Heart left ventricle (tissue), 16 donors: ENCODE measurements at places on chromosomes 1 and 21. TPM values are rescaled to one million over a fixed set of nuclear protein-coding genes. Genes with fewer than 3 reads are reported as not detected.
A peak's percentile ranks its signal among the peaks of the same experiment; 100 is the strongest.

Gene PLEKHA6
- 18.9 TPM for total RNA-seq

Gene SLC2A5
- 2.9 TPM for total RNA-seq

Gene SYT11
- 14.0 TPM for total RNA-seq

Gene ATP1A2
- 304 TPM for total RNA-seq

Gene UCHL5
- total RNA-seq, result 37.6 TPM

Gene CAPN8
- total RNA-seq, result not detected

Gene TMEM51
- 3.0 TPM for total RNA-seq

DNA sequence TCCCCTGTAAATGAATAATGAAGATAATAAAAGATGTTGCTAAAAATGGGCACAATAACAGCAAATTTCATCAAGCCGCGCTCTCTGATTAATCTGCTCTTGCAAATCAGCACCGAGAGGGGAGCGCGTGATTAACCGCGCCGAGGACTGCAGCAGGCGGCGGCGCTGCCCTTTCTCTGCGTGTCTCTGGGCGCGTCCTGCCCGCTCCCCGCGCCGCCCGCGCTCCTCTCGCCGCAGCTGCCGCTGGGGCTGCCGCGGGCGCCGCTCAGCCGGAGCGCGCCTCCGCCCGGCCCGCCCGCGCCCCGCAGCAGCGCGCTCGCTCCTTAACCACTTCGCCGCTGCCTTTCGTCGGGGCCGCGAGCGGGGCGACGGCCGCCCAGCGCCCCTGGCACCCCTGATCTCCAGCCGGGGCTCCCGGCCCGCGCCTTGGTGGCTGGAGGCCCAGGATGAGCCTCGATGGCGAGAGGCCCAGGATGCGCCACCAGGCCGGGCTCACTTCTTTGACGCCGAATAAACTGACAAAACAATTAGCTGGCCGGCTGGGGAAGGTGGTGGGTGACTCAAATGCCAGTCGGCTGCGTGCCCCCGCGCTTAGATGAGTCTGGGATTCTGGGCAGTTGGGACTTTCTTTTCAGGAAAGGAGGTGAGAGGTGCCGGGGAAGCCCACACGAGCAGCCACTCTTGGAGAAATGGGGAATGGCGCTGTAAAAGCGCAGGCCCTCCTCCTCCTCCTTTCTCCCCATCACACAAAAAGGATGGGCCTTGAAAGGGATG, 221.4 kb upstream of the PKN2 start:
- peak overlapping the region; percentile 79 for H3K27ac ChIP-seq
- DNase-seq, result peak; percentile 41
- peak overlapping the region; percentile 56 for H3K4me3 ChIP-seq
- no peaks in the 10 kb centered on the region for H3K36me3 ChIP-seq

GRCh38 chr21:18370301-18370700, 33.3 kb downstream of the TMPRSS15 start:
- H3K36me3 ChIP-seq, result no peaks in the 10 kb centered on the region
- no peaks in the 10 kb centered on the region for H3K27me3 ChIP-seq
- no peak overlapping the region for H3K27ac ChIP-seq
- no peaks in the 10 kb centered on the region for H3K4me1 ChIP-seq
- DNase-seq, result no peak

- no peaks in the 10 kb centered on the region for H3K36me3 ChIP-seq
- DNase-seq, result peak; percentile 51
- H3K4me3 ChIP-seq, result no peak overlapping the region
Observed at GRCh38 chr1:41454406-41454805, 30.1 kb downstream of the EDN2 start.

- no peaks in the 10 kb centered on the region for H3K4me1 ChIP-seq
- no peaks in the 10 kb centered on the region for H3K27me3 ChIP-seq
- H3K27ac ChIP-seq, result no peak overlapping the region
- DNase-seq, result no peak
Observed at GRCh38 chr1:167344615-167345385, 124.1 kb downstream of the POU2F1 start.

- no peaks in the 10 kb centered on the region for H3K4me1 ChIP-seq
- no peak overlapping the region for H3K27ac ChIP-seq
Observed at GRCh38 chr1:36095760-36096405, 7.2 kb downstream of the ADPRS start.

GRCh38 chr1:212166644-212167043, 118.6 kb upstream of the PPP2R5A start:
- H3K4me3 ChIP-seq, result no peak overlapping the region
- DNase-seq, result no peak
- H3K27ac ChIP-seq, result peak overlapping the region; percentile 24
- H3K27me3 ChIP-seq, result no peaks in the 10 kb centered on the region
- peaks cover 43% of the 10 kb centered on the region for H3K4me1 ChIP-seq

GRCh38 chr21:44390886-44391285, 37.5 kb downstream of the TRPM2 start:
- H3K36me3 ChIP-seq, result no peaks in the 10 kb centered on the region
- DNase-seq, result no peak
- H3K4me3 ChIP-seq, result no peak overlapping the region
- H3K27me3 ChIP-seq, result no peaks in the 10 kb centered on the region

DNA sequence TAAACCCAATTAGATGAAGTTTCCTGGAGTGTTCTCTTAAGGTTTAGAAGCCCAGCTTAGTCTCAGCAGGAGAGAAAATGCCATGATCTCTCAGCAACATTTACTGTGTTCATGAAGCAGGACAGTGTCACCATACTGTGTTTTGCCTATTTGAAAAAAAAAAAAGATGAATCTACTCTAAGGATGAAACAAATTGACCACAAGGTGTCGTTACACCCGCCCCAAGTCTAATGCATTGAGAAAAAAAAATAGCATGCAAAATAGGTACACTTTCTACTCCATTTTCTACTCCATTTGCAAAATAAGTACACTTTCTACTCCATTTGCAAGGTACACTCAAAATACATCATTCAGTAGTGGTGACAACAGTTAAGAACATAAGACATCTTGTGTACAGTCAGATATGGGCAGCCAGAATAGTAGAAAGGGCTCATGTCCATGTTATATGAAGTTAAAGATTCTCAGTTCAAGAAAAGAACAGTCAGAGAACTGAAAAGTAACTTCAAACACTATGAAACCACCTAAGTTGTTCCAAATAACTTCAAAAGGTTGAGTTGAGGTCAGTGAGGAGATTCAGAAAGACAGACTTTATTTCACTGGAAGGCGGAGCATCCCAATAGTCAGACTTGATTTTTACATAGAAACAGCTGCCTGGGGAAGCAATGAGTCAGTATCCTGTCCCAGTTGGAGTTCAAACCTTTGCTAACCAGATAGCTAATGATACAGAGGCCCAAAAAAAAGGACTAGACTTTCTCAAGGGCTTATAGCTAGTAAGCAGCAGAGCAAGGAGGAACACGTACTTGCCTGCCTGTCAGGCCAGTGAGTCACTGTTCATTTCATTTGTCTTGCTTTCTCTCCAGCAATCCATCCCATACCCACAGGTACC, 13.3 kb downstream of the PLPPR5 start:
- no peak overlapping the region for H3K27ac ChIP-seq
- DNase-seq, result no peak
- H3K4me1 ChIP-seq, result no peaks in the 10 kb centered on the region
- H3K4me3 ChIP-seq, result no peak overlapping the region

DNA sequence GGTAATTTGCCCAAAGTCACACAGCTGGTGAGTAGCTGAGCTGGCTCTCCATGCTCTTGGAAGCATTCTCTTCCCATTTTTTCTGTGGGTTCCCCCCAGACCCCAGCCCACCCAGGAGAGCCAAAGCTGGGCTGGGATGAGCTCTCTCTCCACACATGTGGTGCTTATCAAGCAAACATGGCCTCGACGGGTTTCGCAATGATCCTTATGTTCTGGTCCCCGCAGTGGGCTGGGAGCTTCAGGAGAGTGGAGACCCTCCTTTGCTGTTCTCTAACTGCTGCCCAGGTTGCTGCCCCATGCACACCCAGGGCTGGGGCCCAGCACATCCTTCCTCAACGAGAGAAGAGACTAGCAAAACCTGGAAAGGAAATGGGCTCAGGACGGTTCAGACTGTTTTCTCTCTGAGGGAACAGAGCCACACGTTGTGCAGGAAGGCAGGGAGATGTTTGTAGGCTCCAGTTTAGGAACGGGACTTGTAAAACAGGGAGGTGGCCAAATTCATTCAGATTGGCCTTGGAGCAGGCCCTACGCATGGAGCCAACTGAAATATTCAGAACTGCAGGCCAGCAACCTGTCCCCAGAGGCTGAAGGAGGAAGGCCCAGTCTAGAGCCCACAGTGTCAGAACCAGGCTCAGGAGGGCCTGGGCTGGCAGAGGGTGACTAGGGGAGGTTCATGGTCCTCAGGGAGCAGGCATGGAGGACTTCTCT, 27.2 kb upstream of the CSF1 start:
- H3K36me3 ChIP-seq, result no peaks in the 10 kb centered on the region
- H3K4me3 ChIP-seq, result no peak overlapping the region
- H3K27me3 ChIP-seq, result no peaks in the 10 kb centered on the region
- no peak for DNase-seq
- H3K27ac ChIP-seq, result peak overlapping the region; percentile 54

DNA sequence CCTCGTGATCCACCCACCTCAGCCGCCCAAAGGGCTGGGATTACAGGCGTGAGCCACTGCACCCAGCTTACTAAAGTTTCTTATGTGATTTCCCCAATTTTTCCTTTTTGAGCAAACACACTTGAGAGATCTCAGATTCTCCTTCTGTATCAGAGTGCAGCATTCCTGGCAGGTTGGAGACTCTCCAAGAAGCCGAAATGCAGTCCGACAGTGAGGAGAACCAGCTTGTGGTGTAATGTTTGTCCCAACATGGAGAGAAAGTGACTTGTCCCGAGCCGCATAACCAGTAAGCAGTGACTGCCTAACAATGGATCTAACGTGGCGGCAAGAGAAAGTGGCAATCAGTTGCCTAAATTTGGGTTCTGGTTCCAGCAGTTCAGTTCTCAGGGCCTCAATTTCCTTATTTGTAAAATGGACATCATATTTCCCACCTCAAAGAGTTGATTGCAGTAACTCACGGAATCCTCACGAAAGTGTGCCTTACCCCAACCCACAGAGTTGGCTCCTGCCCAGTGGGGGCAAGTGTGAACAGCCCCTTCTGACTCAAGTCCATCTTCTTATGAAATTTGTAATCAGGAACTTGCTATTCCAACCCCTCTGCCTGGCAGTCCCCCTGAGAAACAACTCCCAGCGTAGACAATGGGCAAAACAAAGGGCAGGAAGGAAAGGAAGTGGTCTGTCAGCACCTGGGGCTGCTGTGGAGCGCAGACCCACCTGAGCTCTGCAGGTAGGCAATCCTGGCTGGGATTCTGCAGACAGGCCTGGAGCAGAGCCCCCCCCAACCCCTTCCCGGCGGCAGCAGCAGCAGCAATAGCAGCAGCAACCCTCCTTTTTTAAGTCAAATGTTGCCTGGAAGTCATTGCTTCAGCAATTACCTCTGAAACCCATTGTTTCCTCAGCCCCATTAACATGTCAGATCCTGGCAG, 223.6 kb upstream of the POU3F1 start:
- DNase-seq, result no peak
- H3K4me3 ChIP-seq, result no peak overlapping the region
- peaks cover 21% of the 10 kb centered on the region for H3K27me3 ChIP-seq
- H3K36me3 ChIP-seq, result no peaks in the 10 kb centered on the region
- no peak overlapping the region for H3K27ac ChIP-seq

GRCh38 chr1:114737314-114737849, 20.4 kb downstream of the CSDE1 start:
- H3K27ac ChIP-seq, result no peak overlapping the region
- H3K4me1 ChIP-seq, result no peaks in the 10 kb centered on the region
- no peaks in the 10 kb centered on the region for H3K27me3 ChIP-seq

- no peak overlapping the region for H3K27ac ChIP-seq
- no peaks in the 10 kb centered on the region for H3K4me1 ChIP-seq
Observed at GRCh38 chr1:116257341-116257767, 115.7 kb upstream of the ATP1A1 start.

GRCh38 chr21:20207335-20207734, 790.9 kb upstream of the NCAM2 start:
- no peak overlapping the region for H3K4me3 ChIP-seq
- no peak for DNase-seq
- H3K4me1 ChIP-seq, result no peaks in the 10 kb centered on the region
- no peaks in the 10 kb centered on the region for H3K36me3 ChIP-seq
